ENCODE measurements at places on chromosomes 4 and X. TPM values are rescaled to one million over a fixed set of nuclear protein-coding genes. Genes with fewer than 3 reads are reported as not detected.

Gene FAM184B
- 0.07 TPM for total RNA-seq

- no peaks in the 10 kb centered on the region for H3K4me1 ChIP-seq
- no peaks in the 10 kb centered on the region for H3K27me3 ChIP-seq
- H3K4me3 ChIP-seq = no peak overlapping the region
- H3K36me3 ChIP-seq = no peaks in the 10 kb centered on the region
- DNase-seq = no peak
Observed at GRCh38 chr4:141074098-141074878, 59.0 kb downstream of the RNF150 start.

Gene TCEAL6
- not detected for total RNA-seq

GRCh38 chr4:40601641-40602040 lies 28.0 kb downstream of the RBM47 start:
- no peak overlapping the region for H3K4me3 ChIP-seq
- H3K4me1 ChIP-seq = peaks cover under 1% of the 10 kb centered on the region
- no peaks in the 10 kb centered on the region for H3K27me3 ChIP-seq
- no peaks in the 10 kb centered on the region for H3K36me3 ChIP-seq
- no peak overlapping the region for H3K27ac ChIP-seq

GRCh38 chr4:174156239-174156826 lies 127.1 kb downstream of the FBXO8 start:
- H3K4me3 ChIP-seq = no peak overlapping the region
- H3K27me3 ChIP-seq = no peaks in the 10 kb centered on the region
- H3K4me1 ChIP-seq = no peaks in the 10 kb centered on the region
- no peaks in the 10 kb centered on the region for H3K36me3 ChIP-seq

Gene TLR1
- total RNA-seq = 0.09 TPM

Gene RASL11B
- total RNA-seq = 17.0 TPM

DNA sequence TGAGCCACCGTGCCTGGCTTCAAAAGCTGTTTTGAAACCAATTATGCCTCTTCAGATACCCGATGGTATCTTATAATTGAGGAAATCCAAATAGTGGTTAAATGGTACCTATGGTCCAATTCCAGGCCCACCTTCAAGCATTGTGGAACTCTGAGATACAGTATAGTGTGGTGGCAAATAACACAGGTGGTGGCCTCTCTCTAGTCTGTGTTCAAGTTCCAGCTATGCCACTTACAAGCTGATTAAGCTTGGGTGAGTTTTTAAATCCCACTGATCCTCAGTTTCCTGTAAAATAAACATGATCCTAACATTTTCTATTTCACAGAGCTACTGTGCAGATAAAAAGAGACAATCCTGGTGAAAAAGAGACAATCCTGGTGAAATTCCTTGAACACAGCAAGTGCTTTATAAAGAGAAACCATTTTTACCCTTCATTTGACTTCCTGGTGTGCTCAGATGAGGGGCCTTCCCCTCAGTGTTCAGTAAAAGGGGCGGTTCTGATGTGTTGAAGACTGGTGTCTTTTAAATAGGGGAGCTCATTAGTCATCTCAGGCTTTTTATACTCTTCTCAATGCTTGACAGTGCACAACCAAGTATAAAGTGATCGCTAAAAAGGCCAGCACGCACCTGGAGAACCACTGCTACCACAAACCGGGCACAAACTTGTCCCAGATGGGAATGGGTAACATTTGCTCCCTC lies 30.8 kb upstream of the CD40LG start:
- DNase-seq = no peak
- H3K36me3 ChIP-seq = no peaks in the 10 kb centered on the region
- no peaks in the 10 kb centered on the region for H3K4me1 ChIP-seq
- no peak overlapping the region for H3K4me3 ChIP-seq

DNA sequence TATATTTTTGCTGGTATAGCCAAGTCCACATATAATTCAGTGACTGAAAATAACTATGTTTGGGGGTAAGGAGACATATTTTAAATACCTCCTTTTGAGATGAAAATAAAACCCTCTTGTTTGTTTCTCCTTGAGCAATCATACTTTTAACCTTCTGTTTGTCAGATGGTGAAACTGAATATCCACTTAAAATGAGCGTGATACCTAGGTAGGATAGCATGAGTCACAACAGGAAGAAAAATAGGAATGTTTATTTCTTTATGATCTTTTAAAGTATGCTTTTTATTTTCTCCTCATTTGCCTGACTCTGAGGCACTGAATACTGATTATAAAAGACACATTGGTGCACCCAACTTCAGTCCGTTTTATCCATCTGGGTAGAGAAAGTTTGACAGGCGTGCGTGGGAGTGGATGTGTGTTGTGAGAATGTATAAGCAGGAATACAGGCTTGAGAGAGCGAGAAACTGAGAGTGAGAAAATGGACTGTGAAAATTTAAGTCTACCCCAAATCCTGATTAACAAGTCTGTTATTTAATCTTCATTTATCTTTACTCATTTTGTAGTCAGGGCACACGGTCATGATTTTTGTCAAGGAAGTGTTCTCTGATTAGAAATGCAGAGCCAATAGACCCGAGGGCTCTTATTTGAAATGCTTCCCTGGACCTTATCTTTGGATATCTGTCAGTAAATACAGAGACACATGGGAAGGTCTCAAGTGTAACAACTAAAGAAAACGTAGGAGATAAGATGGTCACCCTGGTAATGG lies 62.1 kb upstream of the ANTXR2 start:
- H3K4me3 ChIP-seq = no peak overlapping the region
- H3K36me3 ChIP-seq = no peaks in the 10 kb centered on the region
- H3K4me1 ChIP-seq = peaks cover 7% of the 10 kb centered on the region
- peaks cover 81% of the 10 kb centered on the region for H3K27me3 ChIP-seq
- no peak overlapping the region for H3K27ac ChIP-seq
- no peak for DNase-seq

GRCh38 chr4:121408-122084 lies 2.8 kb upstream of the ZNF718 start:
- no peak for DNase-seq
- no peaks in the 10 kb centered on the region for H3K27me3 ChIP-seq
- H3K27ac ChIP-seq = no peak overlapping the region
- H3K36me3 ChIP-seq = peaks cover 7% of the 10 kb centered on the region
- H3K4me1 ChIP-seq = peaks cover 2% of the 10 kb centered on the region

DNA sequence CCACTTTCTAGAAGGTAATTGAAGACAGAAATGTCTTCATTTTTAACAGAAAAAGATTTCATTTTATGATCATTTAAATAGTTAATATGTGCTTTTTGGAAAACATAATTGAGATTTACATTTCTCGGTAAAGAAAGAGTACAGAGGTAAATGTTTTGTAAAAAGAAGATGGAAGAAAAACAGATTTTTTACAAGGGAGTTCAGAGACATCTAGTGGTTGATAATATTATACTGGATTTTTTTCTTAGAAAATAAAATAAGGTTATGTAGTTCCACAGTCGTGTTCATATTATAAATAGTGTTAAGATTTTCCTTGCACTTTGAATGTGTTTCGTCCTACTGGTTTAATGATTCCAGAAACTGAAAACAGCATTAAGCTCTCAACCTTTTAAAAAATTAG lies 60.6 kb downstream of the SMARCA1 start:
- no peaks in the 10 kb centered on the region for H3K27me3 ChIP-seq
- peaks cover 60% of the 10 kb centered on the region for H3K36me3 ChIP-seq
- DNase-seq = no peak
- H3K27ac ChIP-seq = no peak overlapping the region
- H3K4me3 ChIP-seq = no peak overlapping the region

- H3K4me1 ChIP-seq = no peaks in the 10 kb centered on the region
- no peak overlapping the region for H3K4me3 ChIP-seq
- H3K27me3 ChIP-seq = no peaks in the 10 kb centered on the region
Observed at GRCh38 chr4:88745581-88746163, 48.0 kb upstream of the NAP1L5 start.

GRCh38 chrX:12570859-12571501 lies 220.2 kb upstream of the PRPS2 start:
- H3K27me3 ChIP-seq = no peaks in the 10 kb centered on the region
- no peak for DNase-seq
- no peak overlapping the region for H3K4me3 ChIP-seq

DNA sequence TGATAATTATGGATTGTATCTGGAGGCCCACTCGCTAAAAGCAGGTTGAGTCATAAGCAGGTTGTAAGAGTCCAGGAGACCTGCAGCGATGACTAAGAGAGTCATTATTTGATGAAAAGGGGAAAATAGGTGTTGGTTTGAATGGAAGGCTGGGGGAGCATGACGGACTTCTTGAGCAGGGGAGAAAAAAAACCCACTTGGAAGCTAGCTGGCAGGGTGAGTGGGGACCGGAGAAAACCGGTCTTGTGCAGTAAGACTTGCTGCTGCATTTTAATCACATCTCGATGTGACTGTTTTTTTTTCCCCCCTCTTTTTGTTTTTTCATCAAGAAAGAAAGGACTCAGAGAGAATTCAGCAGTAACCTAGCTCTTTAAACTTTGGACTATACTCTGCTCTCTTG lies 90.0 kb downstream of the IGSF1 start:
- no peaks in the 10 kb centered on the region for H3K27me3 ChIP-seq
- DNase-seq = no peak
- no peak overlapping the region for H3K4me3 ChIP-seq

- H3K36me3 ChIP-seq = no peaks in the 10 kb centered on the region
- H3K4me1 ChIP-seq = no peaks in the 10 kb centered on the region
- no peaks in the 10 kb centered on the region for H3K27me3 ChIP-seq
- no peak for DNase-seq
- no peak overlapping the region for H3K4me3 ChIP-seq
Observed at GRCh38 chr4:7458066-7458425, 23.3 kb upstream of the PSAPL1 start.

DNA sequence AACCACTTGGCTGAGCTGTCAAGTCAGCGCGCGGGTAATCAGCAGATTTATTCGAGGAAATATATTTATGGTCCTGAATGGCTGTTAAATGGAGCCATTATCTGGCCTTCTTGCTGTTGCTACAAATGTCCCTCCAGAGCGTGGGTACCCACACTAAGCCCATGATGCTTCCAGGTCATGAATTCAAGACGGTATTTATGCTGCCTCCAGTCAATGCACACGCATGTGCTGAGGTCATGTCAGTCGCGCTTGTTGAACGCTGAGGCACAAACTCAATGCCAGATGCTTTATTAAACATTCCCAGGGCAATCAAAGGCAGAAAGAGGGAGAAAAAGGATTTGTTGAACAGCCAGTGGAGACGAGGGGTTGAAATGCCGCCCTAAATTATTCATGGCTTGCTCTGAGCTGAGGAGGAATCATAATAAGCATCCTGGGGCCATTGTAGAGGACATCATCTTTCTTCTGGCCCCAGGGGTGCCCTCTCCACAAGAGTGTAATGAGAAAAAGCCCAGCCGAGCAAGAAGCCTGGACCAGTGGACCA lies 36.1 kb upstream of the CLDN24 start:
- no peak overlapping the region for H3K4me3 ChIP-seq
- peaks cover 5% of the 10 kb centered on the region for H3K4me1 ChIP-seq
- no peaks in the 10 kb centered on the region for H3K27me3 ChIP-seq
- H3K36me3 ChIP-seq = no peaks in the 10 kb centered on the region
- no peak for DNase-seq

- no peaks in the 10 kb centered on the region for H3K36me3 ChIP-seq
- H3K4me1 ChIP-seq = peaks cover 2% of the 10 kb centered on the region
- H3K27ac ChIP-seq = no peak overlapping the region
- no peak overlapping the region for H3K4me3 ChIP-seq
Observed at GRCh38 chr4:119046263-119046662, 89.4 kb upstream of the MYOZ2 start.

GRCh38 chr4:177005674-177006230 lies 213.0 kb upstream of the VEGFC start:
- H3K27ac ChIP-seq = no peak overlapping the region
- H3K4me3 ChIP-seq = no peak overlapping the region
- H3K4me1 ChIP-seq = no peaks in the 10 kb centered on the region
- H3K36me3 ChIP-seq = no peaks in the 10 kb centered on the region
- no peak for DNase-seq
- no peaks in the 10 kb centered on the region for H3K27me3 ChIP-seq

Gene NALF2
- 43.1 TPM for total RNA-seq

DNA sequence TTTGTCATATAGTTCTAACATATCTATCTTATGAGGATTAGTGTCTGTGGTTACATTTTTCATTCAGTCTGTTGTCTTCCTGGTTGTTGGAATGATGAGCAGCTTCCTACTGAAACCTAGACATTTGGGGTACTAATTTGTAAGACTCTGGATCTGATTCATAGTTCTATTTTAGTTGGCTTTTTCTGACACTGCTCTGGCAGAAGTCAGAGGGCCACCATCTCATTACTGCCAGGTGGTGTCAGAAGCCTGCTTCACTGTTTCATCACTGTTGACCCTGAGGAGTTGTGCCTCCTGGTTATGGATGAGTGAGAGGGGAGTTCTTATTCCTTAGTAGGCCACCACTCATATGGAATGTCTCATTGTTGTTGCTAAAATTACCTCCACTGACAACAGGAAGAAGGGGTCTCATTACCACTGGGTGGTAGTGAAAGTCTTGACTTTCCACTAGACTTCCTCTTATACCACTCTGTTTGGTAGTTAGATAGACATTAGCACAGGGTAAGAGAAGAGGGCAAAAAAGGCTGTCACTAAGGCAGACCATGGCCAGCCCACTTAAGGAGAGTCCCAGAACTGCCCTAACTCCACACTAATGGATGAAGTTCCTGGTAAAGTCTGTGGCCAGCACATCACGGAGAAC lies 395.2 kb downstream of the SPOCK3 start:
- H3K27me3 ChIP-seq = no peaks in the 10 kb centered on the region
- no peaks in the 10 kb centered on the region for H3K4me1 ChIP-seq
- no peak for DNase-seq
- H3K27ac ChIP-seq = no peak overlapping the region
- H3K36me3 ChIP-seq = no peaks in the 10 kb centered on the region

Gene PPP1R2C
- not detected for total RNA-seq

GRCh38 chrX:69988955-69989394 lies 60.8 kb downstream of the AWAT2 start:
- no peaks in the 10 kb centered on the region for H3K4me1 ChIP-seq
- no peaks in the 10 kb centered on the region for H3K27me3 ChIP-seq
- peaks cover 4% of the 10 kb centered on the region for H3K36me3 ChIP-seq
- no peak for DNase-seq
- H3K4me3 ChIP-seq = no peak overlapping the region

- H3K27ac ChIP-seq = no peak overlapping the region
- peaks cover 8% of the 10 kb centered on the region for H3K36me3 ChIP-seq
Observed at GRCh38 chr4:41933997-41934503, 1.2 kb upstream of the TMEM33 start.

Gene NDST3
- 0.62 TPM for total RNA-seq

GRCh38 chr4:77376788-77377460 lies 219.9 kb downstream of the CCNG2 start:
- no peak overlapping the region for H3K4me3 ChIP-seq
- no peaks in the 10 kb centered on the region for H3K4me1 ChIP-seq
- no peaks in the 10 kb centered on the region for H3K36me3 ChIP-seq
- H3K27me3 ChIP-seq = peaks cover 3% of the 10 kb centered on the region

GRCh38 chr4:145625677-145626622 lies 6.8 kb downstream of the MMAA start:
- H3K36me3 ChIP-seq = no peaks in the 10 kb centered on the region
- DNase-seq = no peak
- peaks cover 11% of the 10 kb centered on the region for H3K4me1 ChIP-seq
- H3K27ac ChIP-seq = no peak overlapping the region
- H3K27me3 ChIP-seq = no peaks in the 10 kb centered on the region

- no peaks in the 10 kb centered on the region for H3K36me3 ChIP-seq
- no peak for DNase-seq
- no peak overlapping the region for H3K4me3 ChIP-seq
- H3K27me3 ChIP-seq = peaks cover 19% of the 10 kb centered on the region
Observed at GRCh38 chr4:57460967-57461366, 350.8 kb upstream of the IGFBP7 start.

Data from endodermal cell (in vitro differentiated cells).